ENCODE measurements at places on chromosomes 7 and 10.

- no peak for DNase-seq
Measured at GRCh38 chr10:50572017-50572491, 51.7 kb downstream of the SGMS1 start.

DNA sequence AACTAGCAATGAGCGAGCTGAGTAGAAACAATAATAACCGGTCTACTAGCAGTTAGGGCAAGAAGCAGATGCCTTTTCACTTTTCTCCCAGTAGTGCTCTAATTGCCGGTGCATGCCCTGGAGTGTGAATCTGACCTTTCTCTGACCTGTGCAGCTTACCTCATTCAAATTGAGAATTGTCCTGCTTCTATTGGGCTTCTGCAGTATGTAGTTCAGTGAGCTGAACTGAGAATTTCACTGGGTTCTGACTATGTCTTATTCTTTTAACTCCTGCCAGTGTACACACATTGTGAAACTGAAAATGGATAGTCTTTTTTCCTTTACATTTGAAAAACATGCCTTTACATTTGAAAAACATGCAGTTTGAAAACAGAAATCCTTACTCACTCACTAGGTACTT is 157.9 kb upstream of the GRM3 start:
- no peak for DNase-seq

DNA sequence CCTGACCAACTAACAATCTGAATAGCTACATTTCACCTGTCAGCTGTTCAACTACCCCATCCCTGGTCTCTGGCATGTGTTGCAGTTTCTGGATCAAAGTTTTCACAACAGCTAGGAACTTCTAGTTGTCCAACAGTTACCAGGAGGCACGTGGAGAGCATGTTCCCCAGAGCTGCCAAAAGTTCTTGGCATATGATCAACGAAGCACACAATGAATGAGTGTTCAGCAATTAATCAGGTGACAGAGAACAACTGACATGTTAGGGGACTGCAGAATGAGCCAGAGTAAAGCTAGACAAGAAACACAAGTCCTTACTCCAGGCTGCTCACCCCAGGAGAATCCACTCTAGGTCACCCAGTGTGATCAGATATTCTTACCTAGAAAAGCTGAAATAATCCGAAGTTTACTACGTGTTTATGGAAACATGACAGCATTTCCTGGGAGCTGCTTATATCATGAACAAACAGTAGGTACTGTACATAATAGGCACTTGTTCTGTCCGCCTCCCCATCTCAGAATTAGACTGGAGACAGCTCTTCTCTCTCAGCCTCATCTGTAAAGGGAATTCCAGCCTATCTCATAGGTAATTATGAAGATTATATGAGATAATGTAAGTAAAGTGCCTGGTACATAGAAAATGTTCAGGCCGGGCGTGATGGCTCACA is 50.6 kb downstream of the ZNF438 start:
- DNase-seq: no peak

- DNase-seq: no peak
Measured at GRCh38 chr10:113872139-113873030, 17.9 kb downstream of the NHLRC2 start.

- DNase-seq: no peak
Measured at GRCh38 chr10:75957314-75958120, 526.1 kb downstream of the LRMDA start.

DNA sequence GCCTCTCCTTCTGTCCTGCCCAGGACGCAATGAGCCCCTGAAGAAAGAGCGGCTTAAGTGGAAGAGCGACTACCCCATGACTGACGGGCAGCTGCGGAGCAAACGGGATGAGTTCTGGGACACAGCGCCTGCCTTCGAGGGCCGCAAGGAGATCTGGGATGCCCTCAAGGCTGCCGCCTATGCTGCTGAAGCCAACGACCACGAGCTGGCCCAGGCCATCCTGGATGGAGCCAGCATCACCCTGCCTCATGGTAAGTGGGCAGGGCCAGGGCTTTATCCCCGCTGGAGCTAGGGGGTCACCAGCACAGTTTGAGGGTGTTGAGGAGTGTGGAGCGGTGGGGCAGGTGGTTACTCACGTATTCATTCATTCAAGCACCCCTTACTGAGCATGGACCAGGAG is 4.7 kb upstream of the ANKRD2 start:
- no peak for DNase-seq

DNA sequence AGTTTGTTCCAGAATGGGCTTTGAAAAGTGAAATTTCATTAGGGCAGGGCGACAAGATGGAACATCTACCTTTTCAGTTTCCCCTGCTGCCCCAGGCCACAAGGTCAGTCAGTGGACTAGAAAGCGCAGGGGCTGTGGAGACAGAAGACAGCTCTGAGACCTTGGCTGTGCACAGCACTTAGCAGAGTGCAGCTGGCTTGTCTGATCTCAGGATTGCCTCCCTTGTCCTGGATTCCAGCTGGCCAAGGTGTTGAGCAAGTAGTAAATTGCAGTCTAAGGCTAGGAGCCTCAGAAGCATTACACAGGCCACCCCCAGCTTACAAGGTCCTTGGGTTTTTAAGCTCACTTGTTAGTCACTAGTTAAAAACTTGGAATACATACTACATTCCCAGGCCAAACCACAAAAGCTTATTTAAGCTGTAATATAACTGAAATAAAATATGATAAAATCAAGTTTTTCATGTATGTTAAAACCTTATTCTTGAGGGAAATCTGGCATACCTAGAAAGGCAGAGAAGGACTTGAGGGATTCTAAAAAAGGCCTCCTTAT is 67.3 kb upstream of the NPY start:
- no peak for DNase-seq

DNA sequence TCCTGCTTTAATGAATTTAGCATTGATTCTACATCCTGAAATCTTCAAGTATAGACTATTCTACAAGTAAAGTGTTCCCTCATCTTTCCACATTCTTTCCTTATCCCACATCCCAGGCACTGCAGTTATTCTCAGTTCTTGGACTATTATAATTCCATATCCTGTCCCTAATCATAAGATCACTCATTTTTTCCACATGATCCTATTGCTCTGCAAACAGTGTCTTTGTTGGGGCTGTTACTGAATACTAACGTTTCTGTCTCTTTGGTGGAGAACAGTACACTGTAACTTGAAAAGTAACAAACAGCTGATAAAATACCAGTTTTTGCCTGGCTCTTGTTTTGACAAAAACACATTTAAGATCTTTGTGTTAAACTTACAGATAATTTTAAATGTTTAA is 769.9 kb downstream of the MAGI2 start:
- DNase-seq: no peak

DNA sequence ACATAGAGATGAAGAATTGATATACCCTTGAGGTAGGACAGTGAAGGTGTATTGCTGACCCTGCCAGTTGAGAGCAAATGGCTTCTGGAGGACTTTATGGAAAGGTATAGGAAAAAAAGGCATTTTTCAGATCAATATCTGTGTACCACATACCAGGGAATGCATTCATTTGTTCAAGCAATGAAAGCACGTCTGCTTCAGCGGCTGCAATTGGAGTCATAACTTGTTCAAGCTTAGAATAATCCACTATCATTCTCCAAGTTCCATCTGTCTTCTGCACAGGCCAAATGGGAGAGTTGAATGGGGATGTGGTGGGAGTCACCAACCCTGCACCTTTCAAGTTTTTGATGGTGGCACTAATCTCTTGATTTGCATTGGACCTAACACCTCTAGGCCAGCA is 249.6 kb upstream of the PTER start:
- no peak for DNase-seq

DNA sequence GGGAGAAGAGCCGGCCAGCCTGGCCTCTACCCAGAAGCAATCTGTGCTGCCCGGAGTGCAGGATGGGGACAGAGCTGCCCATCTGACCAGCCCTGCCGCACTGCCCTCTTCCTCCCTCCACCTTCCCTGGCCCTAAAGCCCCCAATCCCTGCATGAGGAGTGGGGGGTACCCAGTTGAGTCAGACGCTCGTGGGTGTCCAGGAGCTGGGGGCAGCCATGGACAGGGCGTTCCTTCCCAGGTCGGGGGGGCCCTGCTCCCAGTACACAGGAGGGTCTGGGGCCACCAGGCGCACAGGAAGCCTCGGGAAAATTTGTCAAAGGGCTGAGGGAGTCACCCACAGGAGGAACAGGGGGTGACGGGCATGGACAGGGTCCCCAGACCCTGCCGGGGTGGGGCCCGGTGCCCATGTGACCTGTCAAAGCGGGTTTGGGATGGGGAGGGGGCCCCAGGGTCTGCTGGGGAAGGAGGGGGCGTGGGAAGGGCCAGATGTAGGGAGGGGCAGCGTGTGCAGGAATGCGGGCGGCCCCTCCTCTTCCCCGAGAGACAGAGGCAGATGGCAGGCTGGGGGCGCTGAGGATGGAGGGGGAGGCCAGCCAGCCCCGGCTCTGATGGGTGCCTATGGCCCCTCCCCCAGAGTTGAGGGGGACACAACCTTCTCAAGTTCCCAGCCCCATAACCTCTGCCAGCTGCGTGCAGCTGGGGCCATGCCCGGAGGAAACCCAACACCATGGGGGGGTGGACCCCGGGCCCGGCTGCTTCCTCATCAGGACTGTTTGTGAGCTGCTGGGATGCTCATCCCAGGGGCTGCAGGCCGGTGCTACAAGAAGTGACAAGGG is 21.5 kb upstream of the GRIFIN start:
- no peak for DNase-seq

- DNase-seq: no peak
Measured at GRCh38 chr7:2817456-2817855, 26.7 kb downstream of the GNA12 start.

GRCh38 chr10:48699011-48699627 is 14.4 kb downstream of the WDFY4 start:
- DNase-seq: no peak

DNA sequence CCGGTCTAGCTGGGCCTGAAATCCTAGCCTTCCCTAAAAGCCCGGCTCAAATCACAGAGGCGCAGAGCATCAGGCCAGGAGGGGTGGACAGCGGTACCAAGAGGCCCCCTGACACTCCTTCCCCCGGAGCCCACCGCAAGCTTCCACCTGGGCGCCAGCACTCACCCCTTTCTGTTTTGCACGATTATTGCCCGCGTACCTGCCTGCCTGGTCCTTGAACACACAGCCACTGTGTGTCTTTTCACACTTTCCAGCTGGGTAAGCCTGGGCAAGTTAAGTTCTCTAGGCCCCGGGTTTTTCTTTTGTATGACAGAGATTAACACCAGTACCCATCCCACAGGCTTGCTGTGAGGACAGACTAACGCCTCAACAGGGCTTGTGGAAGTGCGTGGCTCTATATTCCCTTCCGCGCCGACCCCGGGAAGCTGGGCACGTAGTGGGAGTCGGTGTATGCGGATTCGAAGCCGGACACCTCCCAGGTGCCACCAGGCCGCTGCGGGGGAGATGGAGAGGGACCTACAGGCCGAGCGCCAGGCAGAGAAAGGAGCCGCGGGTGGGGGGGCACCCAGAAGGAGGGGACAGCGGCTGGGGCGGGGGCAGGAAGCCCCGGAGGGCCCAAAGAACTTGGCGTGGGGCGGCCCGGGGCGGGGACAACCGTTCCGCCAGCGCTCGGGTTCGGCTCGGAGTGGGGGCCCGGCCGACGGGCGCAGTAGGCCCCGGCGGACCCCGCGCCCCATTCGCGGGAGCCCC is 792 bp downstream of the ZNF746 start:
- peak; percentile 20 for DNase-seq

GRCh38 chr7:82859106-82859850 is 303.4 kb downstream of the PCLO start:
- no peak for DNase-seq

- DNase-seq: peak; percentile 65
Measured at GRCh38 chr10:100009793-100010676, at the start of gene DNMBP. Gene DNMBP, minus strand, starts transcription at chr10:100009947. Its CDS starts 37,823 bp downstream, at chr10:99972124.

DNA sequence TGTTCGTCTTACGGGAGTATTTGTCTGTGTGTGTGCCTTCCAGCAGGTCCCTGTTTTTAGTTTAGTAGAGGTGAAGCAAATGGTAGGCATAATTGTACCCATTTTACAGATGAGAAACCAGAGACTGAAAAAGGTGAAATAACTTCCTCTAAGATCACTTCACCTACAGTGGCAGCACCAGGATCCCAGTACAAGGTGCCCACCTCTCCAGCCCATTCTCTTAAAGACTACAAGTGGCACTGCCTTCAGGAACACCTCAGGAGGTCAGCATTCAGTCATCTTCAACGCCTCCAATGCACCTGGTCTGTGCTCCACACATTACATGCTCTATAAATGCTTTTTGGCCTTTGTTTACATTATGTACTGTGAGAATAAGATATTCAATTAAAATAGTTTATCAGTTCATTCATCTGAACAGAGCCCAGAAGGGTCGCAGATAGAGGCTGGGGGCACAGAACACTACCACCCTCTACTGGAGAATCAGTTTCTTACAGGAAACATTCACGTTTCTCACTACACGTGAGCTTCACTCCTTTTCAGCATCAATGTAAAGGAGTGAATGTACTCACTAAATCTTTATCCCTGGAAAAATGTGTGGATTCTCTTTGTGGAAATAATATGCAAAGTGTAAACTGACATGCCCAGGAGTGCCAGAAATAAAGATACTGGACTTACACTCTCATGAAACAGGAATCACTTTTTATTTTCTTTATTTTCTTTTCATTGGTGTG is 45.5 kb upstream of the ABLIM1 start:
- no peak for DNase-seq

DNA sequence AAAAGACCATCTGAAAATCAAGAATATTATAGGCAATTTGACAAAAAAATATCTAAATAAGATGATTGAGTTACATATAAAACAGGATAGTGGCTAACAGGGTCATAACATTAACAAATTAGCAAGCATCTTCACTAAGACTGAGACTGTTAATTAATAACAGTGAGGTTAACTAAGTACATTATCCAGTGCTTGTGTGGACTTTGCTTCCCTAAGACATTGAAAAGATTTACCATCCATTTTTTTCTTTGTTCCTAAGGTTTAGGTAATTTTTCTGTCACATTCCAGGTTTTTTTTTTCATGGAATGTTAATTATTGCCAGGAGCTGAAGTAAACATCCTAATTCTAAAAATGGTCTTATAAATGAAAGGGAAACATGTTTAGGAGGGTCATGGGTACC is 227.6 kb downstream of the ANKRD7 start:
- DNase-seq: no peak

GRCh38 chr10:102281102-102281487 is 35.8 kb downstream of the GBF1 start:
- no peak for DNase-seq

GRCh38 chr10:122197611-122198222 is 73.4 kb upstream of the BTBD16 start:
- no peak for DNase-seq

DNA sequence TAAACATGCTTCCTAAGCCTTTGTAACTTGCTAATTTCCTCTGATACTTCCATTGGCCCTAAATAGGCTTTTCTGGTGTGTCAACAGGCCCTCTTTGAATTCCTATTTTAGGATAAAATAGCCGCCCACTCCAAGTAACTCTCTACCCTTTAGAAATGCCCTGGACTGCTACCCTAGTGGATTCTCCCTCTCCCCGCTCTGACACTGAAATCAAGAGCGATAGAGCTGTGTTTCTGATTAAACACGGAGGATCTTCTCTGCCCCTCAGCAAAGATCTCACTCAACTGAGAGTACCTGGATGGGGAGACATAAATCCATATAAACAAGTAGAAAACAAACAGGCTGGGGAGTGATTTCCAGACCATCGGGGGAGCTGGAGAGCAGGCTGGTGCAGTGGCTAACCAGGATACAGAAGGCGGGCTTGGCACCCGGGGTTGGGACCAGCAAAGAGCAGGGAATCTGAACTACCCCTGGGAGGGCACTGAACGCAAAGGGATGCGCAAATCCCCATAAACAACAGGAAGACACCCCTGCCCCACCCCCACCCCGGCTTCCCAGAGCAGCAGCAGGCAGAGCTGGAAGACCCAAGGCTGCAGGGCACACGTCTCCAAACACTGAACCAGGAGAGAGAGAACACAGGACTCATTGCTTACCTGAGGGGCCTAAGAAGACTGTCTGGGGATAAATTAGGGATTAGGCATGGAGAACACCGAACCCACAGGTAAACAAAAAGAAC is 2.5 kb downstream of the ASB13 start:
- DNase-seq: no peak

All from activated CD4-positive, CD25-positive, alpha-beta regulatory T cell (primary cell).